ENCODE measurements at places on chromosomes 2 and 18.

- no peak for DNase-seq
Measured at GRCh38 chr18:44028109-44028508, 652.6 kb upstream of the SETBP1 start.

- no peak for DNase-seq
Measured at GRCh38 chr2:9094117-9094516, 90.6 kb upstream of the MBOAT2 start.

DNA sequence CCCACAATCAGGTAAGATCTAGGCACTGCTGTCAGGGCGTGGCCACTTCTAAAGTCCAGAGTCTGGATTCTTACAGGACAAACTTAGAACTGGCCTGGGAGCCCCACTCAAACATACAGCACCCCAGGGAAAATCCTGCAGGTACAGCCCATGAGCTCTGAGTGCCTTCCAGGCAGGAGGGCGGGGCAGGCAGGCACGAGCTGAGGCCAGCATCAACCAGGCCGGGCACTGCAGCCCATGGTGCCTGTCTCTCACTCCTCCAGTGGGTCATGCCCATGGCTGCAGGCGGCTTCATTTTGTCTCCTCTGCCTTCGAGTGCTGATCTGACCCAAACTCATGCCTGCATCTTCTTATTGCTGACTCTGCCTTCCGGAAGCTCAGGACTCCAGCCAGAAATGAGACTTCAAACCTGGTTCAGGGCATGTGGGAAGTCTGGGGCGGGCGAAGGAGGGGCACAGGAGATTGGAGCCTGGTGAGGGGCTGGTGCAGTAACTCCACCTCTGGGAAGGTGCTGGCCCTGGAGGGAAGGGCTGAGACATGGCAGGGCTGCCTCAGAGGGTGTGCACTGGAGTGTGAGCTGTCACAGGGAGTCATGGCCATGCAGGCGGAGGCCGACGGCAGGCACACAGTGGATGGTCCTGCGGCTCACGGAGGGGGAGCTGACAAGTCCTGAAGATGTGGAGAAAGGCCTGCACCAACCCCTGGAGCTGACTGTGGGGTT lies 40.5 kb downstream of the HS6ST1 start:
- no peak for DNase-seq

GRCh38 chr18:62576845-62577512 lies 54.2 kb downstream of the ZCCHC2 start:
- DNase-seq = no peak

DNA sequence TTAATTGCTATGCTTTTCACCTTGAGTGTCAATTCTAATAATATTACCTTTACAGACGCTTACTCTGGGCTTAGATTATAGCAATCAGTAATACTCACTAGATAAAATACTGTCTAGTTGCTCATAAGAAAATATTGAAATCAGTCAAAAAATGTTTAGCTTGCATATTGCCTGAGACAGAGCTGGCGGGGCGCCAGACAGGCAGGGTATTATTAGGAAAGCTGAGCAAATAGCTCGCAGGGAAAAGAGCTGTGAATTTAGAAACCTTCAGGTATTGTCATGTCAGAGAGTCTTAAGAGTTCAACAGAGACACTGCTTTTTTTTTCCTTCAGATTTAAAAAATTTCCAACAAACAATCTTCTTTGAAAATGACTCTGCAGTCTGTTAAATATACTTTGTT lies 118.4 kb downstream of the MEIS1 start:
- DNase-seq = no peak
